ENCODE measurements at places on chromosomes 4 and X.
A peak's percentile ranks its signal among the peaks of the same experiment; 100 is the strongest.

GRCh38 chr4:145613566-145614232 is 5.5 kb upstream of the MMAA start:
- no peak for DNase-seq

- DNase-seq: peak; percentile 36
Measured at GRCh38 chr4:147772459-147772969, 40.6 kb downstream of the ARHGAP10 start.

DNA sequence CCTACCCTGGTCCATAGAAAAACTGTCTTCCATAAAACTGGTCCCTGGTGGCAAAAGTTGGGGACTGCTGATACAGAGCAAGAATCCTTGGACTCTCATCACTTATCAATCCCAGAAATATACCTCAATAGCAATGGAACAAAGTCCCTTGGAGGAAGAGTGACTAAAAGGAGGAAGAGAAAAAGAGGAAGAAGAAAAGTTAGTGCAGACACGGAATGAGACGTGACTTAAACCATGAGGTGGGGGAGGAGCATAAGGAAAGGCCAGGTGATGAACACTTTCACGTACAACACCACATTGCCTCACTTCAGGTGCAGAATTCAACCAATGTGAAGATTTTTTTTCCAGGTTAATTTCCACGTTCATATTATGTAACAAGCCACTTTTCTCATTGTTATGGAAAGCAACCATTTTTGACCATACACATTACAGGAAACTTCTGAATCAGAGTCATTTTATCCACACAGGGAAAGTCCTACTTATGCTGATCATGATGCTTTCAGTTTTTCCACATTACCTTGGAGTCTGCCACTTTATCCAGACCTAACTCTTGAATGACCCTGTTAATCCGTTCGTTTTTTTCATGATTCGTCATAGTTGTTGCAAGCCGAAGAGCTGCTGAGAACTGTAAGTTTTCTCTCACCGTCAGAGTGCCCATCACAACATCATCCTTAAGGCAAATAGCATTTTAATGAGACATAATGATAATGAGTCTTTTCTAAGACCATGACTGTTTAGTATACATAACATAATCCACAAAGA is 27.7 kb downstream of the ABCG2 start:
- DNase-seq: no peak

- DNase-seq: peak; percentile 50
Measured at GRCh38 chrX:149286940-149287349, 218.2 kb downstream of the IDS start.

- no peak for DNase-seq
Measured at GRCh38 chr4:147739239-147739823, 7.4 kb downstream of the ARHGAP10 start.

- DNase-seq: peak; percentile 61
Measured at GRCh38 chr4:152038238-152038637, 277.4 kb upstream of the GATB start.

- DNase-seq: no peak
Measured at GRCh38 chrX:358651-359143, 28.0 kb downstream of the PPP2R3B start.

GRCh38 chr4:143961075-143961474 is 55.7 kb upstream of the GYPE start:
- no peak for DNase-seq

DNA sequence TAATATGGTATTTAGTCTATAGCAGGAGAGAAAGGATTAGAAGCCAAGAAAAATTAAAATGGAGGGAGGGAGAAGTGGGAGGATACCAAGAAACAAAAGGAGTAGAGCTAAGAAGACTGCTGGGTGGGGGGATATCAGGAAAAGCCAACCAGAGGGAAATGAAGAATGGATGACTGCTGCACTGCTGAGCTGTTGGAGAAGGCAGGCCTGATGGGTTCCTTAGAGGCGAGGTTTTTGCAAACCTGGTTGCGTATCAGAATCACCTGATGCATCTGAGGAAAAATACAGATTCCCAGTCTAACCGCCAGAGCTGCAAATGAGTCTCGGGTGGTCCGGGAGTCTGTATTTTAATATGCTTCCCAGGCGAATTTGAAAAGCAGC is 1.5 kb downstream of the PGRMC1 start:
- DNase-seq: no peak

- no peak for DNase-seq
Measured at GRCh38 chrX:5397409-5397808, 831.3 kb downstream of the NLGN4X start.

GRCh38 chr4:142741995-142742394 is 104.1 kb downstream of the INPP4B start:
- no peak for DNase-seq

DNA sequence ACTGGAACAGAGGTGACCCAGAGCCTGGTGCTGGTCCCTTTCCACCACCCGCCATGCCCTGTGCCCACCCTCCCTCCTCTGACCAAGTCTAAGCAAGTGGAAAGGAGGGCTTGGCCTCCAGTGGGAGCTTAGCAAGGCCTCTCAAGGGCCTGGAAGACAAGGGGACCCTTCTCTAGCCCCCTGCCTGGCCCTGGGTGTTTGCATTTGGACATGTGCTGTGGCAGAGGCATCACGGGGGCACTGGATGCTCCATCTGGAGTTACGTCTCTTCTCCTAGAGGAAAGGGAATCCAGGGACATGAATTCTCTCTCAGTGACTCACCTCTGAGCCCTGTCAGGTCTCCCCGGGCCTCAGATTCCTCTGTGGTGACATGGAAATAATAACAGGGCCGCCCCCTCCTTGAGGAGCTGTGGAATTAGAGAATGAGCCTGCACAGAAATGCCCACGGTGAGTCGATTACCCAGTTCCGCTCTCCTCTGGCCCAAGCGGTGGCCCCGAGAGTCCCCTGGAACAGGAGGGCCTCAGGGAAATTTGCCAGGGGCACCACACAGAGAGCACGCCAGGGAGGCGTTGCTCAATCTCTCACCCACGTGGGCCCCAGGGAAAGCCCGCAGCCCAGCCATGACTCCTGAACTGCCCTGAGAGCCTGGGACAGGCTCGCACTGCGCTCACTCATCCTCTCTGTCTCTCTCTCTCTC is 189.6 kb downstream of the BCOR start:
- peak; percentile 85 for DNase-seq

- no peak for DNase-seq
Measured at GRCh38 chr4:110122201-110122600, 76.2 kb downstream of the ELOVL6 start.

- DNase-seq: no peak
Measured at GRCh38 chr4:113958766-113959538, 20.5 kb downstream of the ARSJ start.

GRCh38 chr4:112951362-112952312 is 97.8 kb upstream of the ANK2 start:
- peak; percentile 10 for DNase-seq

DNA sequence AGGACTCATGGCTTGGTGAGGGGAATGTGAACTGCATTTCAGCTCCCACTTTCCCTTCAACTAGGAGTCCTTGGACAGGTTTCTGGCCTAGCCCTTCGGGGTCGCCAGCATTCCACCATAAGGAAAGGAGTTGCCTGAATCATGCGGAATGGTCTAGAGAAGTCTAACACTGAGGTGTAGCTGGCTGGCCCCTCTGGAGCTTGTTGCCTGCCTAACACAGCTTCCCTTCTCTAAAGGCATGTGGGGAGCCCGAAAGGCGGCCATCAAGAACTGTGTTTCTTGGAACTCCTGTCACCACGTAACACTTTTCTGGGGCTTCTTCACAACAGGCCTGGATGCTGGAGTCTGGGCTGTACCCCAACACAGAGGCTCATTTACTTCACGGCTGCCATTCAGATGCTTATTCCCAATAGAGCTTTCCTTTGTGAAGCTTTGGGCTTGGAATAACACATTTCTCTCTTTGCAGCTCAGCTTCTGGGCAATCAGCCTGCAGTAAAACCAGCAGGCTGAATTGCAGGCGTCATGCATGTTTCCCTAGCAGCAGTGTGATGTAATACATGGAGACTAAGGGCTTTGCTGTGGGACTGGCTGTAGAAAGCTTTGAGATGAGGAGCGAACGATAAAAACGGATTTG is 5.4 kb downstream of the GABRQ start:
- DNase-seq: no peak

GRCh38 chr4:113468165-113469022 is 293.1 kb downstream of the CAMK2D start:
- DNase-seq: peak; percentile 76

- DNase-seq: no peak
Measured at GRCh38 chr4:83558059-83558653, 22.2 kb downstream of the GPAT3 start.

DNA sequence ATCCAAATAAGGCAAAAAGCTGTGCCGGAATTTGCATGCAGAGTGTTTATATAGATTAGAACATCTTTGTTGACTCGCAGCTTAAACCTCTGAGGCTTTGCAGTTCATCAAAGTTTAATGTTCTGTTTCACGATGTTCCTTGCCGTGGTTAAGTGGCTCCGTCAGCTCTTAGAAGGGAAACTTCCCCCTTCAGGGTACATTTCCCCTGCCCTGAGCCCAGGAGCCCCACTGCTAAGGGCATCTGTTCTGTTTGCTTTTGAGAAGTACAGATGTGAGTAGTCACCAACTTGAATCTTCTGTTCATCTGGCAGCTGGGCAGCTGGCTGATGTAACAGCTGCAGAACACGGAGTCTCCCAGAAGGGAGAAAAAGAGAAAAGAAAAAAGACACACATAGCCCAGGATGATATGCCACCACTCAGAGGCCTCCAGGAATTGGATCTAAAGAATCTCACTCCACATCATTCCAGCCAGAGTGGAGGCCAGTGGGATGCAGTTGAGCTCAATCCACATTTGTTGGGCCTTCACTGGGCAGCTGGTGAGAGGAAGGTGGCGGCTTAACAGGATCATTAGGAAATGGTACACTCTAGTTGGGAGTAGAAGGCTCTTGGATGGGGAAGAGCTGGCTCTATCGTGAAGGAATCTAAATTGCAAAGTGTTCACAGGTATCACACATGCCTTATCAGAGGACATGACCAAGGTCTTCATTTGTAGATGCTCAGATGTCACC is 178.7 kb upstream of the RBPJ start:
- DNase-seq: peak; percentile 49

GRCh38 chr4:152374606-152375285 is 161.1 kb downstream of the FBXW7 start:
- DNase-seq: no peak

DNA sequence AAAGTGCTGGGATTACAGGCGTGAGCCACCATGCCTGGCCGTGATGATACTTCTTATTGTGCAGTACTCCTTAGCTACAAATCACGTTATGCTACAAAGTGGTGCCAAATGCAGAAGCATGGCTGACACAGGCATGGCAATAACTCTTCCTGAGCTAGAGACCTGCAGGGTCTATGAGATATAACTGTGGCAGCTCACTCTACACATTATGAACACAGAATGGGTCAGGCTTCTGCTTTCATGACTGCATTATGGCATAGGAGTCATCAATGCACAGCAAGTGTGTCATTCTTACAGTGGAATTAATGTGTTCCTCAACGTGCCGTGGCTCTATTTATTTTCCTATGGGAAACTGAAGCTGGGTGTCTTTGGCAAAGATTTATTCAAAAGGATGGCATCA is 64.5 kb downstream of the UGT8 start:
- no peak for DNase-seq

DNA sequence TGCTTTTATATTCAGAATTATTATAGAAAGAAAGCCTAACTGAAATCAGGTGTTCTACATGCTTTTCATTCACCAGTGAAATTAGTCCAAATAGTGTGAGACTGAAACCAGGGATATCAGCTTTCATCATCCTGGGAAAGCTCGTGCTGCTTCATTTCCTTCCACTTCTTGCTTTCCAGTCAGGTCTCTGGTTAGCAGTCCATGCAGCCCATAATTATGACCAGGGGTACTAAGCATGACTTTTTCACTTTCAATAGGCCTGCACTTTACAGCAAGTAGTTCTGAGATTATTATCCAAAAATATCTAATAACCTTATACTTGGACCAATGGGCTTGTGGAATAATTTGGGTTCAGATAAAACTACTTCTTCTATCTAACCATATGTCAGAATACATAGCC is 673.2 kb upstream of the MAGEB2 start:
- DNase-seq: no peak

- peak; percentile 59 for DNase-seq
Measured at GRCh38 chrX:40864972-40865371, 129.6 kb upstream of the MED14 start.

Data from AG08396 (cell line).